Coronary artery (tissue), 2 donors: ENCODE measurements at places on chromosomes 16 and 17.

- no peak for DNase-seq
These were observed 64.6 kb upstream of the CRHR1 start for GRCh38 chr17:45719335-45720071.

- DNase-seq: no peak
These were observed 4.8 kb downstream of the GLIS2 start for GRCh38 chr16:4320571-4321137.

DNA sequence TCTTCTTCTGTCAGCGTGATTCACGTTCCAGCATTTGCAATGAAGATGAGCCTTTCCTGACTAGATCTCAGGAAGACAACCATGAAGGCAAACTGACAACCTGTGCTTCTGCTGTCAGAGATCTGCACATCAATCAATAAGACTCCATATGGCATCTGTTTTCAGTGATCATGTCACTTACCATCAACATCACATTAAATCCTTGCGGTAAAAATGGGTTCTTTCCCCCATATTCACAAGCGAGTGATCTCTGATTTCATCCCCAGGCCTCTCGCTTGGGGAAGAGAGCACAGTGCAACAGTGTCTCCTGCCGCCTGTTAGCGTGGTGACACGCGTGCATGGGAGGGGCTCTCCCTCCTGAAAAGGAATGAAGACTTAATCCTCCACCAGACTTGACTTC is 11.1 kb downstream of the NACA2 start:
- no peak for DNase-seq

GRCh38 chr17:73695035-73695738 is 50.9 kb upstream of the SDK2 start:
- DNase-seq: peak; percentile 45

DNA sequence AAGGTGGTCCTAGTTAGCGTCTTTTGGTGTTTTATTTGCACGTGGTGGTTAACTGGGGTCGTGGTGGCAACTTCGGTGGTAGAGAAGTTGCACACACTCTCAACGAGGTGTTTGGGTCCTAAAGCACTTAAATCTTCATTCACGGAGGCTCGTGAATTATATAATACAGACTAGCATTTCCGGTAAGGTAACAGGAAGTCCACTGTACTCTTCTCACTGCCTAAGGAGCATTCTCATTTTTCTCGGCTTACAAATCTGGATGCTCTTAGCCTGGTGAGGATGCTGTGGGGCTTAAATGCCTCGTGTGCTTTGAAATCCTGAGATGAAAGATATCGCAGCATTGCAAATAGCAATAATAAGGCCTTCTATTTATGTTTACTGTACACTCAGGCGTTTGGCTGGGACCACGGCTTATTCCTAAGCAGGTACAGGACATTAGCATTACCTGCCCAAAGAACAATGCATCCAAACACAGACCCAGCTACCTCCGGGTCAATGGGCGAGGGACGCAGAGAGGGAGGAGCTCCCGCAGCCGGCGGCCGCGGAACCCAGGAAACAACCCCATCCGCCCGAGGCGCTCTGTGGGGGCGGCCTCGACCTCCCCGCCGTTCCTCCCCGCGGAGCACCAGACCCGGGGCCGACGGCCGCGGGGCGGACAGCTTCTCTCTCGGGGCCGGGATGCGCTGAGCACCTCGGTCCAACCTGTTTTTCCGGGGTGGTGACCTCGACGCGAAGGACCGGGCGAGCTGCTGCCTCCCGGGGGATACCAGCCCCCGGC is 856 bp downstream of the DNAJA2 start:
- DNase-seq: no peak

- DNase-seq: no peak
These were observed 236.0 kb upstream of the ELAC2 start for GRCh38 chr17:13253733-13254410.

- DNase-seq: no peak
These were observed 19.3 kb upstream of the ARHGAP44 start for GRCh38 chr17:12769981-12770380.

- peak; percentile 77 for DNase-seq
These were observed 690 bp downstream of the RHOT1 start for GRCh38 chr17:32142857-32143526.

GRCh38 chr17:37359682-37360188 is 16.1 kb upstream of the C17orf78 start:
- DNase-seq: no peak
